ENCODE measurements at places on chromosomes 7 and 10.

GRCh38 chr10:104923501-104923900 lies 282.4 kb downstream of the SORCS3 start:
- no peak for DNase-seq

DNA sequence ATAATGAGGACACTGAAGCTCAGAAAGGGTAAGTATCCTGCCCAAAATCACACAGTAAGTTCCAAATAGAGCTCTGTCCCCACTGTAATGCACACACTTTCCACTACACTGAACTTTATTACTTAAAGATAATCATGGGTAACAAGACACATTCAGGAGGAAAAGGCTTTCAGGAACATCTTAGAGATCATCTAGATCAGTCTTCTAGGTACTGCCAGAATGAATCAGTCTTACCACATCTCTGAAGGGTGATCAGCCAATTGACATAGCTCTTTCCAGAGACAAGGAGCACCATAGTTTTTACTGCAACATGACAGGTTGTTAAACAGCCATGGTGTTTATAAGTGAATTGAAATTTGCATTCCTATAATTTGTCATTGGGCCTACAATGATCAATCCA lies 5.4 kb upstream of the HERPUD2 start:
- no peak for DNase-seq

- no peak for DNase-seq
Measured at GRCh38 chr10:81759111-81759510, 115.9 kb upstream of the NRG3 start.

GRCh38 chr7:99133766-99134564 lies 9.9 kb downstream of the SMURF1 start:
- no peak for DNase-seq

DNA sequence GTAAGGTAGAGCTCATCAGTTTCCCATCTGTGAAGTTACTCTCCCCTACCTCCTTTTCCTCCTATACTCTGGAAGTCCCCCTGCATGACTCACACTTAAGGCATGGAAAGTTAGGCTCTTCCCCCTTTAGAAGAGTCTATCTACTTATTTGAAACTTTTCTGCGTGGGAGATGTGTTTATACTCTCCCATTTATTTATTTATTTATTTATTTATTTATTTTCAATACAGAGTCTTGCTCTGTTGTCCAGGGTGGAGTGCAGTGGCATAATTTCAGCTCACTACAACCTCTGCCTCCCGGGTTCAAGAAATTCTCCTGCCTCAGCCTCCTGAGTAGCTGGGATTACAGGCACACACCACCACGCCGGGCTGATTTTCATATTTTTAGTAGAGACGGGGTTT lies 107.5 kb upstream of the JCAD start:
- DNase-seq: no peak

GRCh38 chr10:53638006-53638405 lies 865.4 kb upstream of the MBL2 start:
- peak; percentile 67 for DNase-seq

GRCh38 chr10:124481717-124482116 lies 20.1 kb downstream of the LHPP start:
- DNase-seq: no peak

DNA sequence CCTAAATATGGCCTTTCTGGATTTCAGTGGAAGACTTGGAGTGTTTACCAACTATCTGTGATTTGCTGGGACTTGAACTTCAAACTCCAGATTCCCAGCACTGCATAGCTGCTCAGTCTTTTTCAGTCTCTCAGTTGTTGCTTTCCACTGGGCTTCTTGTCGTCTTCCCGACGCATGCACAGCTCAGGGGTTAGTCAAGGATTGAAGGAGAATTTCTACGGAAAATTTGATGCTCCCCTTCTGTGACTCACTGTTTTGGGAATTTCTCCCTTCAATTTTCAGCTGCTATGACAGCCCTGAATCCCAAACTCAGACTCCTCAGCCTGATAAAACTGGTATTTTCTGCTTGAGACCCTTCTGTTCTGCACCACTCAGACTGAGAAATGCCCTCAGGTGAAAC lies 91.7 kb downstream of the CYP26A1 start:
- DNase-seq: peak; percentile 26

All from mesendoderm (in vitro differentiated cells).